ENCODE measurements at places on chromosomes 4 and X. TPM values are rescaled to one million over a fixed set of nuclear protein-coding genes. Genes with fewer than 3 reads are reported as not detected.

The STS gene
- 5.3 TPM for total RNA-seq

GRCh38 chrX:4963432-4963831 is 1250.0 kb upstream of the PRKX start:
- DNase-seq: no peak

DNA sequence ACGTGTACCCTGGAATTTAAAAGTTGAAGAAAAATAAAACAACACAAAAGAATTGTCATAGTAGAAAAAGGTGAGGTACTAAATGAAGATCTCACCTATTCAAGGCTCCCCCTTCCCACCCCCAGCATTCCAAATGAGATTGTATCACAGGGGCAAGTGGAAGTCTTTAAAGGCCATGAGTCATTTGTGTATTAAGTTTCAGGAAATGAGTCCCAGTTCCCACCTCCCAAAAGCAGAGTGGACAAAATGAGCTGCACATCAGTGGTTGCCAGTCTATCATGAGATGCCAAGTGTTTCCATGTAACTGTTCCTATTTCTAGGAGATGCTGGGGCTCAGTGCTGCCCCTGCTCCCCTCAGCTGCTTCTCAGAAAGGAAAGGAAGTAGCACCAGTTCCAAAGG is 20.1 kb downstream of the ARHGEF9 start:
- no peak for DNase-seq

The HNRNPD gene
- 93.0 TPM for total RNA-seq
